ENCODE measurements at places on chromosomes 7 and 10.

DNA sequence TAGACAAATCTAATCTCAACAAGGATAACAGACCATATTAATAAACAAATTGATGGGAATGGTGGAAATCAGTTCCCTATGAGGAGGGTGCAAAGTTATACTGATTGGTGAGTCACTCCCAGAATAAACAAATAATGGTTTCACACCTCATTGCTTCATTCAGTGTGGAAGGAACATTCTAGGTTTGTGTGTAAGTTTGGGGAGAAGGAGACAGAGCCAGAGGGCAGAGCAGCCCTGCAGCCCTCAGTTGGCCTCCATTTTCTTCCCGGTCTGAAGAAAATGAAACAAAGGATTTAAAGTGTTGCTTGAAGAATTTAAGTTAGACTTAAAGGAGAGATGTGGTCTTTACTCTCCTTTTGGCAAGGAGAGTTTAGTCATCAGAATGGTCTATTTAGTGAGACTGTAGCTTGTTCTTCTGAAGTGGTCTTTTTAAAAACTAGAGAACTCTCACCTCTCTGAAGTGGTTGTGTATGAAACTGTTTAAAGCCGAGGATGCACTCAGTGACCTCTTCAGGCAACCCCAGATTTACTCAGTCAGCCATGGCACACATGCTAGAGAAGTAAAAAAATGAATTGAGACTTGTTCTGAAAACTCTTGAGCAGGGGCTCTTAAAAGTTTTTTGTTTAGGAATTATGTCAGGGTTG lies 27.2 kb downstream of the IKZF1 start:
- DNase-seq = no peak

- DNase-seq = no peak
These were observed 22.8 kb downstream of the VPS26A start for GRCh38 chr10:69146759-69147158.

DNA sequence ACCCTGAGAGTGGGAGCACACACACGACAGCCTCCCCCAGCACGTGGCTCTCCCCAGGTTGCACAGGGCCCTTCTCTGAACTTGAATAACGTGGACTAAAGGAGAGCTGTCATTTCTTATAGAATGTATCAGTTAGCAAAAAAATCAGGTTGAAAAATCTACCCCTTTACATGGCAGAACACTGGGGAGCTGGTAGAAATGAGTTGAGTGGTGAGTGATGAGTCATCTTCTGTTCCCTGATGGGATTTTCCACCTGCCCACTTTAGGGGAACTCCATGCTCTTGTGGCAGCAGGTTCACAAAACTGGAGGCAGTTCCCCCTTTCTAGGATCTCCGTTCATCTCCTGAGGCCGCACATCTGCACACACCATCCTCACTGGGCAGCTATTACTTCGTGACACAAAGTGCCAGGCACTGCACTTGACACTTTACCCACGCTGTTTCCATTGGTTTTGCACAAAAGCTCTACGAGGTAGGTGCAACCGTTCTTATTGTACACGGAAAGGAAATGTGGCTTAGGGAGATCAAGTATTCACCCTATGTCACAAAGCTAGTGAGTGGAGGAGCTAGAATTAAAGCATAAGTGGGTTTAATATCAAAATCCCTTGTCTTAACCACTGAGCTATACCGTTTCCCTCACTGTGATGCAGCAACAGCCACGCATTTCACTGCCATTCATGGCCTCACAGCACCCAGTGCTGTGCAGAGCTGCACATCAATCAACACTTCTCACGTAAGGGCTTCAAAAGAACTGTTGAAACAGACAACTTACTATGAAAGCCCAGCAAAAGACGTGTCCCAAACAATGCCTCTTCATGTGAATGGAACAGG lies 80.2 kb downstream of the RNF216 start:
- DNase-seq = no peak

DNA sequence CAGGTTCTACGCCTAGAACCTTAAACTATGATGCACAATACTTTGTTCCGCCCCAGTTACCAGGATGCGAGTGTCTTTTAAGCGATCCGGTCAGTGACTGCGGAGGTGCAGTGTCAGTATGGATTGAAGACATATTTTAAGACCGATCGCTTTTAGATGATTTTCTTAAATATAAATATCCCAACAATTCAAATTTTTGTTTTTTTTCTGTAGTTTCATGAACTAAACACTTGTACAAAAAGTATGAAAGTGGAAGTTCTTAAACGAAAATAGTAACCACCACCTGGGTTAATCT lies 835 bp downstream of the COMMD3 start:
- no peak for DNase-seq

All from brain microvascular endothelial cell (primary cell).